Activated CD4-positive, alpha-beta T cell treated with anti-CD3 and anti-CD28 coated beads for 36 hours (primary cell): ENCODE measurements at places on chromosomes 12 and 14.

DNA sequence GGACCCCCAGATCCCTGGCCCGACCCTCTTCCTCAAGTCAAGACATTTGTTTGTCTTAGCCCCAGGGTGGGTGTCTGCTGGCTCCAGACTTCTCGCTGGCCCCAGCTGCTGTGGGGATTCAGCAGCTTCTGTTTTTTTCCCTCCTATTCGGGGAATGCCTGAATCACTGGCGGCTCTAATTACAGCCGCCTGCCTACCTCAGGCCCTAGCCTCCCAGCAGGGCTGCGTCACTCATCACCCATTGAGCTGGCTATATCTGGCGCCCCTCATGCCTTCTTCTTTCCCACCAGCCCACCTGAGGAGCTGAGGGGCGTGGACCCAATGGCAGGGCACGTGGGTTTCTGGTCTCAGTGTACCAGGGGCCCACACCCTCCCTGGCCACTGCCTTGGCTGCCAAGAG lies 10.1 kb downstream of the KRT80 start:
- no peak for DNase-seq
- no peaks in the 10 kb centered on the region for H3K27me3 ChIP-seq

- H3K36me3 ChIP-seq = no peaks in the 10 kb centered on the region
- H3K27me3 ChIP-seq = no peaks in the 10 kb centered on the region
- no peaks in the 10 kb centered on the region for H3K4me1 ChIP-seq
These were observed 322.3 kb downstream of the RMST start for GRCh38 chr12:97784904-97785303.

- no peak for DNase-seq
- no peak overlapping the region for H3K4me3 ChIP-seq
- H3K4me1 ChIP-seq = no peaks in the 10 kb centered on the region
- H3K36me3 ChIP-seq = no peaks in the 10 kb centered on the region
- no peak overlapping the region for H3K27ac ChIP-seq
These were observed 207.3 kb downstream of the AEBP2 start for GRCh38 chr12:19646599-19646998.

- no peak for DNase-seq
- H3K4me1 ChIP-seq = peaks cover 18% of the 10 kb centered on the region
- no peaks in the 10 kb centered on the region for H3K36me3 ChIP-seq
These were observed 33.4 kb upstream of the PLEKHG6 start for GRCh38 chr12:6276956-6277620.

DNA sequence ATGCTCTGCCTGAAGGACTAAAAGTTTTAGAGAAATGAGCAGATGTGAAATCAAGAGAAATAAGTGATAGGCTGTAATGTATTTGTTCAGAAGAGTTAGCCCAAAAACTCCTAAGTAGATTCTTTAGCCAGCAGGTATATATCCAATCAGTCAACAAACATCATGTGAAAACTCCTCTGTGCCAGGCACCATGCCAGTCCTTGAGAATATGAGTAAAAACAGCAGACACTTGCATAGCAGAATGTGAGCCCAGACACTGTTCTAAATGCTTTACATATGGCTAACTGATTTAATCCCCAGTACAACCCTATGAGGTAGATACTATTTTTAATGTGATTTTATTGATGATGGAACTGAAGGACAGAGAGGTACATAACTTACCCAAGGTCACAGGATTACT lies 329.8 kb downstream of the PAWR start:
- DNase-seq = no peak
- H3K4me1 ChIP-seq = no peaks in the 10 kb centered on the region
- H3K27ac ChIP-seq = no peak overlapping the region
- H3K27me3 ChIP-seq = no peaks in the 10 kb centered on the region

- H3K27ac ChIP-seq = no peak overlapping the region
- no peak overlapping the region for H3K4me3 ChIP-seq
- peaks cover 24% of the 10 kb centered on the region for H3K4me1 ChIP-seq
- no peaks in the 10 kb centered on the region for H3K36me3 ChIP-seq
- DNase-seq = no peak
These were observed 6.9 kb downstream of the GALNT9 start for GRCh38 chr12:132322206-132323132.

DNA sequence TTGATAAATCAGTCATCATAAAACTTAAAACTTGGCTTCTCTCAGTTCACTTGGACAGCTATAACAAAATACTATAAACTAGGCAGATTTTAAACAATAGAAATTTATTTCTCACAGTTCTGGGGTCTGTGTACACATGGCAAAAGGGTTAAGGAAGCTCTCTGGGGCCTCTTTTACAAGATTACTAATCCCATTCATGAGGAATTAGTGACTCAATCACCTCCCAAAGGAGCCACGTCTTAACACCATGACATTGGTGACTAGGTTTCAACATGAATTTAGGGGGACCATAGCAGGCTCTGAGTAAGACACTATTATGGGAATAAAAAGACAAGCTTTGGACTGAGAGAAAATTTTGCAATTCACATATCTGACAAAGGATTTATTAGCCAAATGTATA lies 436.5 kb downstream of the PDZRN4 start:
- no peak for DNase-seq
- no peaks in the 10 kb centered on the region for H3K36me3 ChIP-seq
- no peaks in the 10 kb centered on the region for H3K4me1 ChIP-seq
- no peak overlapping the region for H3K27ac ChIP-seq
- peaks cover 4% of the 10 kb centered on the region for H3K27me3 ChIP-seq
